ENCODE measurements at places on chromosomes 2 and 18. TPM values are rescaled to one million over a fixed set of nuclear protein-coding genes. Genes with fewer than 3 reads are reported as not detected.

Gene KATNAL2
- total RNA-seq, result 2.6 TPM

DNA sequence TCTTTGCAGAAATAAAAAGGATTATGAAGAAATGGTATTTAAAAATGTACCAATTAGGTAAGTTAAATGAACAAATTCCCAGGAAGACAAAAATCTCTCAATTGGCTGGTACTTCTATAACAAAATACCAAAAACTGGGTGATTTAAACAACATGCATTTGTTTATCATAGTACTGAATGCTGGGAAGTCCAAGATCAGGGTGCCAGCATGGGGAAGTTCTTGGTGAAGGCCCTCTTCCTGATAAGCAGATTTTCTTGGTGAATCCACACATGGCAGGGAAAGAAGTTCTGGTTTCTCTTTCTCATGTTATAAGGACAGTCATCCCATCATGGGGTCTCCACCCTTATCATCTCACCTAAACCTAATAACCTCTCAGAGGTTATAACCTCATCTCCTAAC lies 271.6 kb upstream of the SETBP1 start:
- no peak overlapping the region for H3K4me3 ChIP-seq
- no peak for DNase-seq
- H3K27ac ChIP-seq, result no peak overlapping the region
- no peaks in the 10 kb centered on the region for H3K4me1 ChIP-seq

GRCh38 chr2:130837175-130837810 lies 579 bp downstream of the ARHGEF4 start:
- no peak for DNase-seq
- H3K27ac ChIP-seq, result no peak overlapping the region
- H3K36me3 ChIP-seq, result no peaks in the 10 kb centered on the region

GRCh38 chr2:16118611-16119590 lies 178.6 kb downstream of the MYCN start:
- H3K4me1 ChIP-seq, result no peaks in the 10 kb centered on the region
- no peak overlapping the region for H3K4me3 ChIP-seq
- no peaks in the 10 kb centered on the region for H3K27me3 ChIP-seq
- no peak for DNase-seq

GRCh38 chr2:225429717-225430116 lies 30.2 kb downstream of the NYAP2 start:
- no peak for DNase-seq
- no peaks in the 10 kb centered on the region for H3K4me1 ChIP-seq
- H3K4me3 ChIP-seq, result no peak overlapping the region
- H3K27me3 ChIP-seq, result no peaks in the 10 kb centered on the region

Gene AGBL5
- total RNA-seq, result 14.9 TPM

- H3K27me3 ChIP-seq, result no peaks in the 10 kb centered on the region
- H3K36me3 ChIP-seq, result no peaks in the 10 kb centered on the region
- no peak overlapping the region for H3K4me3 ChIP-seq
- no peaks in the 10 kb centered on the region for H3K4me1 ChIP-seq
- no peak for DNase-seq
These were observed 30.6 kb upstream of the RND3 start for GRCh38 chr2:150517951-150518680.

DNA sequence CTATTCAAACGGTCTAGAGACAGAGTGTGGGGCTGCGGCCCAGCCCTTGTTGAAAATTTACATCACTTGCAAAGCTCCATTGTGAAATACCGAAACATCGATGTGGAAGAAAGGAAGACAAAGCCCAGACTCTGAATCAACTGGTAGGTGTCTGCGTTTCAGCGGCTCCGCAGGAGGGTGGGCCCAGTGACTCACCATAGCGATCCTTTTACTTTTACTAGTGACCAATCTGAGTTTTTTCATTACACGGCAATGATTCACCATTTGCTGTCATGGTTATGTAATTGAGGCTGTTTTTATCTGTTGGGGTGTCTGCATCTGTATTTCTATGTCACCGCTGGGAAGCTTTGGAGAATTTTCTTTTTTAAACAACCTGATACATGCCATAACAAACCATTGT lies 66.6 kb upstream of the ODC1 start:
- no peak for DNase-seq
- H3K36me3 ChIP-seq, result peaks cover 2% of the 10 kb centered on the region
- H3K4me1 ChIP-seq, result no peaks in the 10 kb centered on the region

Gene CTAGE1
- not detected for total RNA-seq

Gene FMNL2
- total RNA-seq, result 4.0 TPM

DNA sequence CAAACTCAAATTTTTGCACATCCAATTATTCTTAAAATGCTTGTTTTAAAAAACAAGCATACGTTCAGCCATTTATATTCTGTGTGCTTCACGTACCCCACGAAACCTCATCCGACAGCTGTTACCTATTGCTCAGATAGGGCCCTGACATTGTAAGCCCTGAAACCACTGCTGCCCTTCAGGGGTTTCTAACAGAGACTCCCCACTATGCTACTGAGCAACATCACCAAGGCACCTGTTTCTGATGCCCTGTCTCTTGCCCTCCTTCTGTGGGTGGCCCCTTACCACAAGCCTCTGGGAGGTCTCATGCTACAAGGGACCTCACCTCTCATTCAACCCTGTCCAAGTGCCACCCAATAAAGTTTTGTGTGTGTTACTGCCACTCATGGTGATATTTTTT lies 18.5 kb upstream of the CNGA3 start:
- no peak overlapping the region for H3K4me3 ChIP-seq
- peaks cover 13% of the 10 kb centered on the region for H3K27me3 ChIP-seq
- no peak for DNase-seq
- H3K27ac ChIP-seq, result no peak overlapping the region

DNA sequence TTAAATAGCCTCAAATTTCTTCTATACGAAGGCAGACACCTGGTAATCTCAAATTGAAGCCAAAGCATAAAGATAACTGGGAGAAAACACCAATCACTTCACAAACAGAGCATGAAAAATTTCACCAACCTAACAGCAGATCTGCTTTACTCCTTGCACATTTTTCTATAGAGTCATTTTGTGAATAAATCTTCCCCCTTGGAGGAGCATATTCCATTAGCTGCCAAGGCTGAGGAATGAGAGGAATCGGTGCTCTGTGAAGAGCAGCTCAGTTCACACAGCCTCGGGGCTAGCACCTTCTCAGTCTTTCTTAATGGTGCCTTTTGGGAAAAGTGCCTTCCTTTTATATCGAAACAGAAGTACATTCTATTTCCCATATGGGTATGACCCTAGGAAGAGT lies 1313.7 kb upstream of the NRXN1 start:
- no peak for DNase-seq
- no peaks in the 10 kb centered on the region for H3K36me3 ChIP-seq
- no peak overlapping the region for H3K4me3 ChIP-seq
- H3K4me1 ChIP-seq, result no peaks in the 10 kb centered on the region
- no peak overlapping the region for H3K27ac ChIP-seq
- H3K27me3 ChIP-seq, result no peaks in the 10 kb centered on the region

Gene FAM237A
- not detected for total RNA-seq

Gene CHST9
- not detected for total RNA-seq

Gene KCNG2
- not detected for total RNA-seq

- peaks cover 26% of the 10 kb centered on the region for H3K27me3 ChIP-seq
- DNase-seq, result no peak
- peaks cover 10% of the 10 kb centered on the region for H3K4me1 ChIP-seq
- H3K27ac ChIP-seq, result no peak overlapping the region
These were observed 138.7 kb downstream of the ALPK2 start for GRCh38 chr18:58490238-58490637.

DNA sequence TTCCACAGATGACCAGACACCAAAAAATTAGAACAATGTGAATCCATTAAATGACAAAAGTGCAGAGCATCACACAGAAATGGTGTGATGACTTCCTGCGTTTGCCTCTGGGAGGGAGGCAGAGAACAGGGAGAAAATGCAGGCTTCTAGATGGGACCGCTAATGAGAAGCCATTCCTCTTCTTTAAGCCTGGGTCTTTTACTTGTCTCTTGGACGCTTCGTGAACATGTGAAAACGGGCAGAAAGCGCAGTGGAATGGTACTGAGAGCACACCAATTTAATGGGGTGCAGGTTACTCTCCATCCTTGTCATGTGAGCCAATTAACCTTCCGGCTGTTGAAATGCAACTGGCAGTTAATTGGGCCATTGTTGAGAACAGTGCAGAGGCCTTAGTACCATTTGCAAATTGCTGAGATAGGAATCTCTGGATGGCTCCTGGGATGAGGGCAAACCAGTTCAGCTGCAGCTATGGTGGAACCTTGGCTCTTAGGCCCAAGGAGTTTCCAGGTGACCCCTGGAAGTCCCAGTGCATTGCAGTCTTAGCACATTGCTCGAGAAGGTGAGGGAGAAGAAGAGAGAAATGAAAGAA lies 210.4 kb upstream of the CXCR4 start:
- H3K27ac ChIP-seq, result no peak overlapping the region
- H3K36me3 ChIP-seq, result no peaks in the 10 kb centered on the region
- no peak for DNase-seq
- H3K27me3 ChIP-seq, result no peaks in the 10 kb centered on the region

DNA sequence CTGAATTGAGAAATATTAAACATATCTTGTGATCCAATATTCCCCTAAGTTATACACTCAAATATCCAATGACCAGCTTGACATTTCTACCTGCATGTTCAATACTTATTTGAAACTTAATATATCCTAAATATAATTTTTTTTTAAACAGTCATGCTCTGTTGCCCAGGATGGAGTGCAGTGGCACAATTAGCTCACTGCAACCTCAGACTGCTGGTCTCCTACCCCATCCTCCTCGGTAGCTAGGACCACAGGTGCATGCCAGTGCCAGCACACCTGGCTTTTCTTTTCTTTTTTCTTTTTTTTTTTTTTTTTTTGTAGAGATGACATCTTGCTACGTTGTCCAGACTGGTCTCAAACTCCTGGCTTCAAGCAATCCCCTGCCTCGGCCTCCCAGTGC lies 4.2 kb downstream of the KYNU start:
- H3K36me3 ChIP-seq, result peaks cover 38% of the 10 kb centered on the region
- peak overlapping the region; percentile 55 for H3K27ac ChIP-seq
- peaks cover 63% of the 10 kb centered on the region for H3K4me1 ChIP-seq
- DNase-seq, result no peak

DNA sequence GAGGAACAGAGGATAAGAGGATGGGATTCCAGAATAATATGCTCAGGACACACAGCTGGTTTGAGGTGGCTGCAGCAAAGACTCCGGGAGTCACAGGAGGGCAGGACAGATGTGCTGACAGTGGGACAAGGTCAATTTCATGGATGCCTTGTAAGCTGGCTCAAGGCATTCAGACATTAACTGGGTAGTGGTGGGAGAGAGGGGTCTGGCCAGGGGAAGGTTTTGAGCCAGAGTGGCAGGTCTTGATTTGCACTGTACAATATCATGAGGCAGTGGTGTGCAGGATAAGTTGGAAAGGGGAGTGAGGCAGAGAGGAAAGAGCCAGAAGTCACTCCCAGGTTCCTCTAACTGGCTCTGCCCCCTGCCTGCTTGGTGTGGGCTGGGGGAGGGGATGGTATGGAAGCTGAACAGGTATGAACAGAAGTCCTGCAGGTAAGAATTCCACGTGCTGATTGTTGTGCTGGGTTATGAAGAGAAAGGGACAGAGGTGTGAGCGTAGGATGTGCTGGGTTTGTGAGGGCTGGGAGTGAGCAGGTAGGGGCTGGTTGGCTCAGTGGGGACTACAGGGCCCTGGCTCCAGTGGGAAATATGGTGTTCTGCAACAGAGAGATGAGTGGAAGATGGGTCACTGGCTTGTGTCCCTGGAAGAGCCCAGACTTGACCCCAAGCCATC lies 141.7 kb upstream of the COPS8 start:
- no peak for DNase-seq
- no peak overlapping the region for H3K4me3 ChIP-seq
- no peaks in the 10 kb centered on the region for H3K4me1 ChIP-seq
- no peaks in the 10 kb centered on the region for H3K36me3 ChIP-seq

DNA sequence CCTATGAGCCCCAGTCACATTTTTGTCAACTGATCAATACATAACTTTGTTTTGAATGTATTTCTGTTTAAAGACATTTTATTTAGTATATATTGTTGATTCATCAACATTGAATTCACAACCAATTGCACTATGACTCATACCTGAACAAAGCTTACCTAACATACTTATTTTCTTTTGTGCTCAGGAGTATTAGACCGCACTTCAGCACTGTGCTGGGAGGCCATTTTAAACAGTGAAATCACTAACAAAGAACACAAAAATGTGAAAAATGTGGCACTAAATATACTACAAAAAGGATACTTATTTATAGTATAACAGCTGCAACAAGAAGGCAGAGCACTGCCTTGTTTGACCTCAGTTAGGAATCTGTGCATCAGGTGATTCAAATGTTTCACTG lies 12.4 kb upstream of the IFIH1 start:
- H3K4me3 ChIP-seq, result no peak overlapping the region
- no peaks in the 10 kb centered on the region for H3K36me3 ChIP-seq
- no peak overlapping the region for H3K27ac ChIP-seq
- H3K4me1 ChIP-seq, result peaks cover 4% of the 10 kb centered on the region

DNA sequence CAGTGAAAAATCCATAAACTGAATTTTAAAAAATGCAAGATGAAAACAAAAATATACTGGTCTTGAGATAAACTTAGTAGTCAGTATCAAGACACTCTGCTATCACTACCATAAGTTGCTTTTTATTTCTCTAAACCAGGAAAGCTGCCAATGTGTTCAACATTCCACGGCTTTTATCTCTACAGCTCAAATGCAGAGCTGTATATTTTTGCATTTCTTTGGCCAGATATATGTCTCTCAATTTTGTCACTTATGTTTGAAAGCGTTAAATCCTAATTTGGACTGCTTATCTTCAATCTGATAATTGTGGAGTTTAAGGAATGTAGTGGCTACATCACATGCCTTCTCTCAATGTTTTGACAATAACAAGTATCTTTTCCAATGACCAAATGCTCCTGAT lies 609.5 kb downstream of the EPHA4 start:
- H3K4me1 ChIP-seq, result no peaks in the 10 kb centered on the region
- peaks cover 2% of the 10 kb centered on the region for H3K27me3 ChIP-seq
- H3K36me3 ChIP-seq, result no peaks in the 10 kb centered on the region

DNA sequence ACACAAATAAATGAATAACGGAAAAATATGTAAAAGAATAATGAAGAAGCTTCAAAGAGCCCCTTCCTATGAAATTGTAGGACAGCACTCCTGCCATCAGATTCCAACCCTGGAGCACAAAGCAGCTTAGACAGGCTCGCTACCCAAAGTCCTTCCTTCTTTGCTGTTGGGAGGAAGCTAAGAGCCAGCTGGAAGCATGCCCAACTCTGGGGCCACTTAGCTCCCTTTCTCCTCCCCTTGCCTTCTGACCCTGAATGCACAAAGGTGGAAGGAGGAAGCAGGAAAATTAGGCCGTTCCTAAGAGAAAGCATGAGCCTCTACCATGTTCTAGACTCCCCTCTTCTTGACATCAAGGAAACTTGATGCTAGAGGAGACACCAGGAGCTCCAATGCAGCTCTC lies 700.8 kb downstream of the RNF144A start:
- DNase-seq, result no peak
- no peaks in the 10 kb centered on the region for H3K4me1 ChIP-seq
- H3K27me3 ChIP-seq, result peaks cover 12% of the 10 kb centered on the region
- no peaks in the 10 kb centered on the region for H3K36me3 ChIP-seq
- H3K27ac ChIP-seq, result no peak overlapping the region
- H3K4me3 ChIP-seq, result no peak overlapping the region

DNA sequence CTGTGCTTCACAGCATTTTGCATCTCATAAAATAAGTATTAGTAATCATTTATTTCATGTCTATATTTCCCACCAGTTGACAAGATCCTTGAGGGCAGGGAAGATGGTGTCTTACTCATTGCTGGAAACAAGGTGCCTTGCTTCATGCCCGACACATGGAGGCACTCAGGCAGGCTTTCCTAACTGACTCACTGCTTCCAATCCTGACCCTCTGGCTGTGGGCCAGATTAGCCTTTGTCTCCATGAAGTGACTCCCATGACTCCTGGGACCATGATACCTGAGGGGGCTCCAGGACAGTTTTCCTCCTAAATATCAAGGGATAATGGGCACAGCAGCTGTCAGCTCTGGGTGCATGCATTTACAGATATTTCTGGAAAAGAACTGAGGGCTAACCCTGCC lies 275.1 kb downstream of the AGPS start:
- no peaks in the 10 kb centered on the region for H3K27me3 ChIP-seq
- H3K36me3 ChIP-seq, result no peaks in the 10 kb centered on the region
- H3K4me1 ChIP-seq, result peaks cover 8% of the 10 kb centered on the region
- no peak for DNase-seq

All from activated B cell treated with CpG ODN at 0.5 μM for 24 hours (primary cell).